Activated CD4-positive, alpha-beta T cell treated with anti-CD3 and anti-CD28 coated beads, Interleukin-2, amount 10 ng/mL, durations not matched to agents 7 days and 5 days (primary cell): ENCODE measurements at places on chromosomes 2 and 18.

- H3K4me1 ChIP-seq, result peaks cover 3% of the 10 kb centered on the region
- H3K27me3 ChIP-seq, result peaks cover 12% of the 10 kb centered on the region
- no peak for DNase-seq
- H3K27ac ChIP-seq, result no peak overlapping the region
- H3K36me3 ChIP-seq, result no peaks in the 10 kb centered on the region
- H3K4me3 ChIP-seq, result no peak overlapping the region
These were observed 61.5 kb downstream of the ADCYAP1 start for GRCh38 chr18:965921-966758.

- H3K4me1 ChIP-seq, result no peaks in the 10 kb centered on the region
- no peak for DNase-seq
- no peak overlapping the region for H3K27ac ChIP-seq
These were observed 197.4 kb upstream of the SPHKAP start for GRCh38 chr2:228378696-228379425.

GRCh38 chr2:171754254-171754939 is 67.1 kb downstream of the DYNC1I2 start:
- H3K27ac ChIP-seq, result no peak overlapping the region
- H3K27me3 ChIP-seq, result no peaks in the 10 kb centered on the region
- no peaks in the 10 kb centered on the region for H3K4me1 ChIP-seq
- peaks cover 53% of the 10 kb centered on the region for H3K36me3 ChIP-seq

- H3K36me3 ChIP-seq, result no peaks in the 10 kb centered on the region
- H3K4me3 ChIP-seq, result no peak overlapping the region
- no peaks in the 10 kb centered on the region for H3K4me1 ChIP-seq
- no peaks in the 10 kb centered on the region for H3K27me3 ChIP-seq
- H3K27ac ChIP-seq, result no peak overlapping the region
- DNase-seq, result no peak
These were observed 1342.0 kb upstream of the ZEB2 start for GRCh38 chr2:145861940-145862339.

GRCh38 chr2:71299507-71299906 is 32.1 kb upstream of the ZNF638 start:
- peaks cover 2% of the 10 kb centered on the region for H3K27me3 ChIP-seq
- no peaks in the 10 kb centered on the region for H3K36me3 ChIP-seq
- H3K27ac ChIP-seq, result no peak overlapping the region
- H3K4me1 ChIP-seq, result no peaks in the 10 kb centered on the region
- H3K4me3 ChIP-seq, result no peak overlapping the region

DNA sequence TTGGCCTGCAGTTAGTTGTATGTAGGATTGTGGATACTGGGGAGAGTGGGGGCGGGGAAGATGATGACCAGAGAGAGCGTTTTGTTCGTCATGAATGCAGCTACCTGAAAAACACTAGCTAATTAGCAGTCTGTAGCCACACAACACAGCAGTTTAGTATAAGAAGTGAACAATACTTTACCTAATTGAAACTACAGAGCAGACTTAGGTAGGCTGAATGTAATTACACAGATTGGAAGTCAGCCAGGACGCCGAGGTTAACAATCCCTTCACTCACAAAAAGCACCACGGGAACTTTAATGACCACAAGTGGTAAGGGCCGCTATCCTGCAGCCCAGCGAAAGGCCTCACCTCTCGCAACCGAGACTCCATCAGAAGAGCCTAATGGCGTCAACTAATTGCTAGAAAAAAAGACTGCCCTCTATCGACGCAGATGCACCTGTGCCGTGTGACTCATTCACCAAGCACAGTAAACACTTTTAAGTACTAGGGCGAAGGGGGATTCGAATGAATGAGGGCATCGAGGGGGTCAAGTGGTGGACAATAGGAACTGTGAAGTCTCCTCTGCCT is 591.0 kb downstream of the ARHGAP15 start:
- H3K36me3 ChIP-seq, result peaks cover 59% of the 10 kb centered on the region
- peaks cover 16% of the 10 kb centered on the region for H3K4me1 ChIP-seq
- H3K27ac ChIP-seq, result no peak overlapping the region
- no peak overlapping the region for H3K4me3 ChIP-seq
- H3K27me3 ChIP-seq, result no peaks in the 10 kb centered on the region
